DMS79 (cell line): ENCODE measurements at places on chromosomes 2 and 18.

DNA sequence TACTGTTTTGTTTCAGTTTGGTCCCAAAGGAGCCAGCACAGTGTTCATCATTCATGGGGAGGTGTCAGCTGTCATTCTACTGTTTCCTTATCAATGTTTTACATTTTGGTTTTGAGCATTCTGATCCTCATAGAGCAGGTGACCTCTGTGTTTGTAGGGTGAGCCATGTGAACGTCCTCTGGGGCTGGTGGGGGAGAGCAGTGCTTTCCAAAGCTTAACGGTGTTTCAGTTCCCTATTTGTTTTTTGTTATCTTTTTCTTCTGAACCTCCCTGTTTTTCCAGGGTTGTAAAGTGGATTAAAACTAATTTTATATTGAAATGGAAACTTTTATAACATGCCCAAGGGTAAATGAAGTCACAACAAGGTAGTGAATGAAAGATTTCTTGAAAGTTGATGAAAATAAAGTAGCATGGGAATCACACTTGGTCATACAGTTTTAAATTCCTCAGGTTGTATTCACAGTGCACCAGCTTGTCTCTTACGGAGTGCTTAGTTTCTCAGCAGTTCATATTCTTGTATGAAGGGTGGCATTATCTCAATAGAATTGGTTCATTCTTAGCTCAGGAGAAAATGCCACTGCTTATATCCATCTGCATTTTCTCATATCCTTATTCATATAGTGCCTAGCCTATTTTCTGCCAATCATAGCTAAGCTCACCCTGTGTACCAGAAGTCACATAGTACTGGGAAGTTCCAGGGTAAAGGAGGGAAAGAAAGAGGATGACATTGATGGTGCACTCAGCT, 54.5 kb downstream of the MAP4K4 start:
- no peak for DNase-seq

DNA sequence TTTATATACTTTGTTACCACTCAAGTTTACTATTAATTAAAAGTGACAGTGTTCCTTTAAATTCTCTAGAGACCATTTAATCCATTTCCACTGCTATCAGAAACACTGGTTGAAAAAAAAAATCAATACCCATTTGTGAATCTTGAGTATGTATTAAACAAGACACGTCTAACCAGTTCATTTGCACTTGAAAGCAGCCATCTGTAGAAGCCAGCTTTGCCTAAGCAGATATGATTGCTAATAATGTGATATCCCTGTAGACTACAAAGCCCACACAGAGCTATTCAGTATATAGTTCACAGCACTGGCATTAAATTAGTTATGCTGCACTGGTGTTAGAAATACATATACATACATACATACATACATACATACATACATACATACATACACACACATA, 111.8 kb upstream of the SP3 start:
- DNase-seq = peak; percentile 64

DNA sequence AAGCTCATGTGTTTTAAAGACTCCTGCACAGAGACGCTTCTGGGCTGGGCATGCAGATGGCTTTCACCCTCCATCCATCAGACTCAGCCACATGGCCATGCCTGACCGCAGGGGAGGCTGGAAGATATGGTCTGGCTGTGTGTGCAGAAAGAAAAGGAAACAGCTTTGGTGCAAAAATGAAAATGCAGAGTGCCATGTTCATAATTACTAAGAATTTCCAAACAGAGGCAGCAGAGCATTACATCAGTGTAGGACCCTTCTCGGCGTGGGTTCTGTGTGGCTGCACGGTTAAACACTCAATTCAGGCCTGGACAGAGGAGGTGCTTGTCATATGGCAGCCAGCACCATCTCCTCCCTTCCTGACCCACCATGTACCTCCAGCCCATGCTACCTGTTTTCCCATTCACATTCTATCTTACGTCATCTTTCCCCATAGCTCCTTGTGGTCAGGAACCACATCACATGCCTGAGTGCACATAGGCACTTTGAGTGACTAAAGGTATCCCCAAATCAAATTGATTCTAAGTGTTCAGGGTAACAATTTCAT, 200.3 kb upstream of the ID2 start:
- no peak for DNase-seq

GRCh38 chr2:199392363-199392762, 65.4 kb downstream of the SATB2 start:
- no peak for DNase-seq

DNA sequence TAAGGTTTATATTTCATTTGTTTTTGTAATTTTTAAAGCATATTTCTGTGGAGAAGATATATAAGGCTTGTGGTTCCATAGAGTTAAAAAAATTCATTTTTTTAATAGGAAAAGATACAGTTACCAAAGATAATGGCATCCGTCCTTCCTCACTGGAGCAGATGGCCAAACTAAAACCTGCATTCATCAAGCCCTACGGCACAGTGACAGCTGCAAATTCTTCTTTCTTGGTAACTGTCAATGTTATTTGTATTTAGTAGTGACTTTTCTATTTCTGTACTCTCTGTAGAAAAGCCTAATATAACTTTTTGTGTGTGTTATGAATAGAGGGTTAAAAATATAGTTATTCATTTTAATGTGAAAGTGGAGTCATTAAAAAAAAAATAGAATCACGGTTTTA, 35.1 kb downstream of the HADHB start:
- DNase-seq = no peak

- no peak for DNase-seq
Observed at GRCh38 chr2:206054952-206055351, 31.0 kb downstream of the INO80D start.

DNA sequence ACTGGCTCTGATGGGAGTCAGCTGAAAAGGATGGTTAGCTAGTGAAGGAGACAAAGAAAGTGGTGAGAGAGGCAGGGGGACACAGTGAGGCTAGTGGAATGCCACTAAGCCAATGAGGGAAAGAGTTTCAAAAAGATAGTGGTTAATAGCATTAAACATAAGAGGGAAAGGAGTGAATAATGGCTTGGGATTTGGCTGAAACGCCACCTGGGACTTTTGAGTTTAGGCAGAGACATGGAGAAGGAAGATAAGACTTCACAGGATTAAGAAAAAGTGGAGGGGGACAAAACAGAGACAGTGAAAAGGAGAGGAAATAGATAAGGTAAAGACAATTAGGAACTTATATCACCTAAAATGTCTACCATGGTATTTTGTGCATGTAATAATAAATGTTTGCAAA, 6.9 kb downstream of the CD28 start:
- DNase-seq = no peak

DNA sequence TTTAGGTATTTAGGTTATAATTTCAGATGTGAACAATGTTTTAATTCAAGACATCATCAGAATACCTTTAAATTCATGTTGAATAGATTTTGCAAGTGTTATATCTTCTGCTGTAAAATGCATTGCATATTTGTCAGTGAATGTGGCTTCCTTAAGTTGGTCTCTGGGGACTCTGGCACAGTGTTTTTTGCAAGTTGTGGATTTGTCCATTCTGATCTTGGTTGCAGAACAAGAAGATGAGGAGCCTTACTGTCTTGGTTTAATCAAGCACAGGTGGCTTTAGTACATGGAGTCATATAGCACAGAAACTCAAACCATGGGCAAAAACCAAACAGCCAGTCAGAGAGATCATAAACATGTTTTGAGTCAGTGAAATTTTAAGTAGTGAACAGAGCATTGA, 135.7 kb downstream of the ARHGAP28 start:
- DNase-seq = no peak

DNA sequence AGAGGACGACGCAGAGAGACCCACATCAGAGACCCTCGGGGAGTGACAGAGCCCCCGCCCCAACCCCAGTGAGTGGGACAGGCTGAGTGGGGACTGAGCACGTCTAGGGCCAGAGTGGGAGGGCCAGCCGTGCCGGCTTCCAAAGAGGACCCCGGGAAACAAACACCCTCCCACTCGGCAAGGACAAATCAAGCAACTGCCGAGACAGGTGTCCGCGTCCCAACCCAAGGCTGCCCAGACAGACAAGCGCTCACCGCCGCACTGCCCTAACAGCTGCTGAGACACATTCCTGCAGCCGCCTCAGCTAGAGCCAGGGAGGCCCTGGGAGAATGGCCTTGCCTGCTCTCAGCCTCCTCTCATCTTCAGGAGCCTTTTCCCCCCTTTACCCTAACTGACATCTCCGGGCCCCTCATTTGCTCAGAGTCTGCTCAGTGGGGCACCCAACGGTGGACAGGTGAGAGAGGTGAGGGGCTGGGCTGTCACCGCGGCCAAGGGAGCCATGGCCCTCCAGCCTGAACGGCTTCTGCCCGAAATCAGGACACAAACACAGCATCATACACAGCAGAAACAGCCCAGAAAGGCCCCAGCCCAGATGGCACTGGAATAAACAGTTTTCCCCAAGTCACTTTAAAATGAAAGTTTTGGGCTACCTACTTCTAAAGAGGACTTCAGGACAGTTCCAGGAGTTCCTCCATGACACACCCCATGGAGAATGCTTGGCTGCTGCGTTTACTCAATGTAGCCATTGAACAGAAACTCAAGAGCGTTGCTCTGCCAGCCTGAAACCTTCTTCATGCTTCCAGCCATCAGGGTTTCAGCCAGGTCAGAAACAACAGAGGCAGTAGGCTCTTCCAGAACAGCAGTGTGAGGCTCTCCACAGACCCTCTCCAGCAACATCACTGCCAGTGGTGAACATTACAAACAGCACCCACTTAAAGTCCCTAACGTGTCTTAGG, 23.6 kb downstream of the SLC66A2 start:
- no peak for DNase-seq
